Fibroblast of skin of left quadriceps (primary cell): ENCODE measurements at places on chromosomes 16 and 17.

- DNase-seq: no peak
Observed at GRCh38 chr17:2400474-2400866, 390 bp downstream of the MNT start.

- DNase-seq: no peak
Observed at GRCh38 chr17:2745317-2746037, 4.0 kb downstream of the CCDC92B start.

DNA sequence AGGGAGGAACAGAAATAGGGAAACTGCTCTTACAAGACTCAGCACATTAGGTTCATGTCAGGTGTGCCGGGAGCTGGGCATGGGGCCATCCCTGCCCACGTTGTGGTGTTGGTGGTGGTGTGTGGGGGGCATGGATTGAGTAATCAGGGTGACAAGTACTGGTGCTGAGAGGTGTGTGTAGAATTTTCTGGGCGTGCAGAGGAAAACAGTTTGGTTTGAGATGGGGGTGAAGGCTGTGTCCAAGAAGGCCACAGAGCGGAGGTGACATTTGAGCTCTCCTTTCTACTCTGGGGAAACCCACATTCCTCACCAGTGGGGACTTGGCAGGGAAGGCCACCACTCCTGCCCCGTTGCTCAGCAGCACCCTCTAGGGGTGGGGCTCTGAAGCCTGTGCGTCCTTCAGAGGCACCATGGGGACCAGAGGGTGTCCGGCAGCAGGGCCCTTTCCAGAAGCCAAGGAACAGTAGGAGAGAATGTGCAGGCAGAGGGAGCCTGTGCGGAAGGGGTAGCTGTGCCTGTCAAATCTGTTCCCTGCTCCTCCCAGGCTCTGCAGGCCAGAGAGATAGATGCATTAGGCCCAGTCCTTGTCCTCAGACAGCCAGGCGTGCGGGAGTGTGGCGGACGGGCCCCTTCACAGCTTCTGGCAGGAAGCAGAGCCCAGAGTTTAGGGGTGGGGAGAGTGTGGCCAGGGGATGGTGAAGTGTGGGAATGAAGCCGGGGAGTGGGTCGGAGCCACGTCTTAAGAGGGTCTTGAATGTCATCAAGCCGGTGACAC, 48.7 kb upstream of the GSE1 start:
- DNase-seq: no peak

- DNase-seq: no peak
Observed at GRCh38 chr16:6200861-6201260, 1103.3 kb upstream of the EEF2KMT start.

DNA sequence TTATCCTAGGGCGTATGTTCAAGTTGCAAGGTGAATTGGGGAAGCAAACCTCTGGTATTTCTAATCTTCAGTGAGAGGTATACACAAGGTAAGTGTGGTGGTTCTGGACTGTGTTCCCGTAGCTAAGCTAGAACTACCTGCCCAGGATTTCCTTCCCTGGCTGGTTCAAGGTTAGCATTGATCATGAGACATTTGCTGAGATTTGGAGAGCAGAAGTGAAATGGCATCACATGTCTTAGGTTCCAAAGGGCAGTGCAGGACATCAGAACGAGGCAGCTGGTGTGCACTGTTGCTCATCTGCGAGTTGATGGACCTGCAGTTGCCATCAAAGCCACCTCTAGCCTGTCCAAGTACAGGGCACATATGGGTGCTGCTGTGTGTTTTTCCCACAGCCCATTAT, 95.2 kb downstream of the EMP2 start:
- DNase-seq: no peak

GRCh38 chr17:12637015-12637414, 28.7 kb upstream of the MYOCD start:
- peak; percentile 89 for DNase-seq

DNA sequence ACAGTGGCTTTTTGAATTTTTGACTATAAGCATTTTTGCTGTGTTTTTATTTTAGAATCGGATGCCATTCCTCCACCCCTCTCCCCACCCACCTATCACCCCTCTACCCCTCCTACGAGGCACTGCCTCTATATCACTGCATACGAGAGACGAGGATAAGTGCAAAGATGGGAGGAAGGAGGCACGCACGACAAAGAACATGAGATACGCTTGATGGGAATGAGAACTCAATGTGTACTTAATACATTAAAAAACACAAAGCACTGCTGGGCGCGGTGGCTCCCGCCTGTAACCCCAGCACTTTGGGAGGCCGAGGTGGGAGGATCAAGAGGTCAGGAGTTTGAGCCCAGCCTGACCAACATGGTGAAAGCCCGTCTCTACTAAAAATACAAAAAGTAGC, 8.8 kb upstream of the USP43 start:
- DNase-seq: no peak

- no peak for DNase-seq
Observed at GRCh38 chr17:44795928-44796327, 34.2 kb downstream of the GJC1 start.

DNA sequence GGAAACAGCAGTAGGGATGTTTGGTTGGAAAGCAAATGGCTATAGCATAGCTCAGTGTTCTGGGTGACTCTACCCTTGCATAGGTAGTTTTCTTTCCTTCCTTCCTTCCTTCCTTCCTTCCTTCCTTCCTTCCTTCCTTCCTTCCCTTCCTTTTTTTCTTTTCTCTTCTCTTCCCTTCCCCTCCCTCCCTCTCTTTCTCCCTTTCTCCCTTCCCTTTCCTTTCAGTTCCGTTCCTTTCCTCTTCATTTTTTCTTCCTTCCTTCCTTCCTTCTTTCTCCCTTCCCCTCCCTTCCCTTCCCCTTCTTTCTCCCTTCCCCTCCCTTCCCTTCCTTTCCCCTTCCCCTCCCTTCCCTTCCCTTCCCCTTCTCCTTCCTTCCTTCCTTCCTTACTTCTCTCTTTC, 31.3 kb downstream of the GDE1 start:
- no peak for DNase-seq

DNA sequence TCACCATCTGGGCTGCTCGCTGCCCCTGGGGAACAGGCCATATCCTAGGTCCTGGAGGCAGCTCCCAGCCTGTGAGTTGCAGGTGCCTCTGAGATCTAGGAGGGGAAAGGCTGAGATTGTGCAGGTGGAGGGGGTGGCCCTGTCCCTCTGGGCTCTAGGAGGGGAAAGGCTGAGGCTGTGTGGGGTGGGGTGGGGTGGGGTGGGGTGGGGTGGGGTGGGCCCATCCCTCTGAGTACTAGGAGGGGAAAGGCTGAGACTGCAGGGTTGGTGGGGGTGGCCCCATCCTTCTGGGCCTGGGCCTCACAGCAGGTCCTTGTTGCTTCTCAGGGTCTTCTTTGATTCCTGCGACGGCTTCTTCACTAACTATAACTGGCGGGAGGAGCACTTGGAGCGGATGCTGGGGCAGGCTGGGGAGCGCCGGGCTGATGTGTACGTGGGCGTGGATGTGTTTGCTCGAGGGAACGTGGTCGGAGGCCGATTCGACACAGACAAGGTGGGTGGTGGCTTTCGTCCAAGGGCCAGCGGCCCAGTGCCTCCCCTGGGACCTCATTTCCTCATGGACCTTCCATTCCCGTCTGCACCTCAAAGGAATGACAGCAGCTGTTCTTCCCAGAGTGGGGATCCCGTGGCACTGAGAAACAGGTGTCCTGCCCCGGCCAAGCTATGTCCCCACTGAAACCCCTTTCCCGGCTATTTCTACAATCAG, 7.1 kb downstream of the ENGASE start:
- DNase-seq: no peak

- no peak for DNase-seq
Observed at GRCh38 chr17:7850701-7851437, 4.0 kb upstream of the TMEM88 start.

DNA sequence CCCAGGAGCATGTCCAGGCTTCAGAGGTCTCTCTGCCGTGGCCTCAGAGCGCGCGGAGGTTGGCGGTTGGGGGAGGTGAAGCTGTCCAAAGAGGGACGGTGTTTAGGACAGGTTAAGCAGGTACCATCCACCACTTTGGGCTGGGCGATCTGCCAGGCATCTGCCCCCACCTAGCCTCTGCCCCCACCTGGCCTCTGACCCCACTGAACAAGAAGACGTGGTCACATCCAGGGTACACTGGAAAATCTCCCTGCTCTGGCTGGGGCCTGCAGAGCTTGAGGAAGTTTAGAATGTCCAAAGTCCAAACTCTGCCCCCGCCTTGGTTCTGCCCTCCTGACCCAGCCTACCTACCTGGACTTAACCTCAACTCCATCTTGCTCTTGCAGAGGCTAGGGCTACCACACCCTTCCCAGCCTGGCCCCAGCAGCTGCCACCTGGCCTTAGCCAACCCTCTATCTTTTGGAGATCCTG, 1.6 kb downstream of the ITGA3 start:
- no peak for DNase-seq

DNA sequence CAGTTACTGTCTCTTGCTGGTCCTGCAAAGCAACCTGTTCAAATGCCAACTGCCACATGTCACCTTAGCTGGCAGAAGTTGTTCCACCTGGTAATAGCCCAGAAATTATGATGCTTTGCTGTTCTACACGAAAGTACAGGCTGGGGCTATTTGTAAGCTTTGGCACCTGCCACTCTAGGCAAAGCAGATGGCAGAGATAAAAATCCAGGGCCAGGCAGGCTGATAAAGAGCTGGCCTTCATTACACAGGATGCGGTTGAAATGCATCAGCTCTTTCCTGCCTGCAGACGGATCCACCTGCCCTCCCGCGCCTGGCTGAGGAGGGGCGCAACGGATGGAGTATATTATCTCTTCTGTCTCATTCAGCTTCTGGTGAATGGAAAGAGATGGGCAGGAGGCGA, 29.3 kb upstream of the KDM8 start:
- no peak for DNase-seq

DNA sequence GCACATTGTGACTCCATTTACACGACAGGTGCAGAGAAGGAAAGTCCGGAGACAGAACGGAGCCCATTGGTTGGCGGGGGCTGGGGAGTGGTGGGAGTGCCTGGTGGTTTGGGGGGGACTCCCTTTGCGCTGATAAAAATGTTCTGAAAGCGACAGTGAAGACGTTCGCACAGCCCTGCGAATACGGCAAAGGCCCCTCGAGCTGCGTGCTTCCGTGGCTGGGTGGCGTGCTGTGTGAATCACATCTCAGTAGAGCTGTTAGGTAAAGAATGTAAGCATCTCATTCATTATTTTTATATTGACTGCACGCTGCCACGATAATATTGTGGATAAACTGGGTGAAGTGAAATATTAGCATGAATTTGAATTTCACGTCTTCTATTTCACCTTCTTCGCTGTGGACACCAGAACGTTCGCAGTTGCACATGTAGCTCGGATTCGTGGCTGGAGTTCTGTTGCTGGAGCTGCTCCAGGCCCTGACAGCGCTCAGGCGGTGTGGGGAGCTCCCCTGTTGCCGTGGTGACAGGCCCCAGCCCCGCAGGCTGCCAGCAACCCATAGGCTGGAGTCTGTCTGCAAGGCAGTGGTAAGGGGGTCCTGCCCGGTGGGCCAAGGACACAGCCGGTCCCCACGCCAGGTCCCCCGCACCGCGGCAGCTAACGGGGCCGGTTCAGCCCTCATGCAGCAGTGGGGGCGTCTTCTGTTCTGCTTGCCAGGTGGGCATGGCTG, 44.6 kb downstream of the SOX8 start:
- no peak for DNase-seq

DNA sequence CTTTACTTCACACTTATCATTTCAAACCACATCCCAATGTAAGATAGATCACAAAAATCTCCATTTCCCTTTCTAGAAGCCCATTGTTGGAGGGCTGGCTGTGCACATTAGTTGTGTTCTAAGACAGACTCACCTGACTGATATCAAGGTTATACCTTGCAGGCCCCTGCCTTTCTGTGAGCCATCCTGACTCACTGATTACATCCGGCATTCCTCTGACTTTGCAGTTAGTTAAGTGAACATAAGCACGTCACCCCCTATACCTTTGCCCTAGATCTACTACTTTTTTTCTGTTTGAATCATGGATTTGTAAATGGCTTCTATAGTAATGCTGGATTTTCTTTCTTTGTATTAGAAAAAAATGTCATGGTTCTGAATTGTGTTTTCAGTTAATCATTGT, 78.3 kb downstream of the TANGO6 start:
- no peak for DNase-seq

DNA sequence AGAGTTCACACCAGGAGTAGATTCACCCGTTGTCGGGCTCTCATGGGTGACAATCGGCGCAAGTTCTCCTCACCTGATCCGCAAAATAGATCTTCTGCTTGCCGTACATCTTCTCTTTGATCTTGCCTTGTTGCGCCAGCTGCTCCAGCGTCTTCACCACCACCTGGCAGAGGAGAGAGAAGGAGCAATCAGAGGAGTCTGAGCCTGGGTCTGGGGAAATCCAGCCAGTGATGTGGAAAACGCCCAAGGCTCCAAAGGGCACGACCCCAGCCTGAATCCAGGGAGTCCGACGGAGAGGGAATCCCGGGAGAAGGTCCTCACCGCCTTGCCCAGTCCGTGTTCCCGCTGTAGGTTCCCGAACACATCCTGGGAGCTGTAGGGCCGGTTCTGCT, 393 bp downstream of the PSMC3IP start:
- DNase-seq: no peak

DNA sequence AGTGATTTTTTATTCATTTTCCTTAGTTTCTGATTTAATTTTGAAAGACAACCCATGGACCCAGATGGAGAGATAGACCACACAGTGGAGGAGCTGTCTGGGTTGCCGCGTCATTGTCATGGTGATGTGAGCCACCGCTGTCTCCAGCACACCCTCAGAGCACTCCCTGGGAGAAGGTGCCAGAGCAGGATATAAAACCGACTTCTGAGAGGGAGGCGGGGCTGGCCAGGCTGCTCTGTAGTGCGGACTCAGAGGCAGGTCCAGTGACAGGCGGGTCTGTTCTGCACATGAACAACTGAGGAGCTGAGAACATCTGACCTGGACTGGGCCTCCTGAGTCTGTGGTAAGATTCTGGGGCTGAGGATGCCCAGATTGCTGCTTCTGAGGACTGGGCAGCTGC, 216.3 kb upstream of the NLRP1 start:
- no peak for DNase-seq

GRCh38 chr16:58456193-58456592, 43.8 kb upstream of the NDRG4 start:
- DNase-seq: no peak

- no peak for DNase-seq
Observed at GRCh38 chr17:5247621-5248020, 13.0 kb upstream of the SCIMP start.

DNA sequence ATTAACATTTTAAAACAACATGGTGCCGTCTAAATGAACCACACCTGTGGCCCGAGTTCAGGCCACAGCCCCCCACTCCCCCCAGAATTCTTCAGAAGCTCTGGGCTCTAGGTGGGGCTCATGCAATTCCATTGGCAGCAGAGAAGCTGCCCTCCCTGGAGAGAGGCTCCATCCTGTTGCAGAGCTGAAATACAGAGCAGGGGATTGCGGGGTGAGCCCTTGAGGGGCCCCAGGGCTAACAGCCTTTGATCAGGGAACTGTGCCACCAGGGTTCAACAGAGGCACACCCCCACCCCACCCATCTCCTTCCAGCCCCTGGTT, 69.3 kb downstream of the ABR start:
- no peak for DNase-seq
